ENCODE measurements at places on chromosomes 6 and 20. TPM values are rescaled to one million over a fixed set of nuclear protein-coding genes. Genes with fewer than 3 reads are reported as not detected.

- no peak for DNase-seq
Measured at GRCh38 chr6:166251655-166252054, 56.5 kb downstream of the PRR18 start.

- no peak for DNase-seq
Measured at GRCh38 chr6:105836889-105837288, 249.2 kb upstream of the PRDM1 start.

DNA sequence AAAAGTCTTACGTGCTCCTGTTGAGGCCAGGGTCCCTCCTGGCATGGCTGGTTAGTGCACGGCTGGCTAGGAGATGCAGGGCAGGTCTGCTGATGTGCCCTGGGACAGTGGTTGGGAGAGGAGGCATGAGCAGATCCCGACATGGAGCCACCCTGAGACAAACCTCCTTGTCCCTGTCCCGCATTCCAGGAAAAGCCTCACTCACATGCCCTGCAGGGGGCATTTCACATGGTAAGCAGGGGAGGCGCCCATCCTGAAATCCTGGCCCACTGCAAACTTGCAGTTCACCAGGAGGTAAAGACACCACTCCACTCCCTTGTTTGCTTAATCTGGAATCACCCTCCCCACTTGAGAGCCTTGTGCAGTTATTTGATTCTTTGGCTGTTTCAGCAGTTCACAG is 116.7 kb upstream of the SLC24A3 start:
- no peak for DNase-seq

DNA sequence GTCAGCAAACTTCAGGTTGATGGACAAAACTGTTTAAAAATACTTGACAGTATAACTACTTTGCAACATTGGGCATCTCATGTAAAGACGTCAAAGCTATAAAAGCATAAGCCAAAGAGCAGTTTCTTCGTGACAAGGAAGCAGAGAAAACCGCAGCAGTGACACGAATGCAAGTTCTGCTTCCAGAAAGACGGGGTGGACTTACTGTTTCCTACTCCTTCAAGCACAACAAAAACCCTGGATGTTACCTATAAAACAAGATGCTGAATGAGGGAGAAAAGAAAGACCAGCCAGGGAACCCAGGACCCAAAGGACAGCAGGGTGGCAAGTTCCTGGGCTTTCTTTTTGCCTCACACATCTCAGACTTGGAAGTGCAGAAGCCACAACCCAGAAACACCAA is 98.0 kb downstream of the DLL1 start:
- no peak for DNase-seq

DNA sequence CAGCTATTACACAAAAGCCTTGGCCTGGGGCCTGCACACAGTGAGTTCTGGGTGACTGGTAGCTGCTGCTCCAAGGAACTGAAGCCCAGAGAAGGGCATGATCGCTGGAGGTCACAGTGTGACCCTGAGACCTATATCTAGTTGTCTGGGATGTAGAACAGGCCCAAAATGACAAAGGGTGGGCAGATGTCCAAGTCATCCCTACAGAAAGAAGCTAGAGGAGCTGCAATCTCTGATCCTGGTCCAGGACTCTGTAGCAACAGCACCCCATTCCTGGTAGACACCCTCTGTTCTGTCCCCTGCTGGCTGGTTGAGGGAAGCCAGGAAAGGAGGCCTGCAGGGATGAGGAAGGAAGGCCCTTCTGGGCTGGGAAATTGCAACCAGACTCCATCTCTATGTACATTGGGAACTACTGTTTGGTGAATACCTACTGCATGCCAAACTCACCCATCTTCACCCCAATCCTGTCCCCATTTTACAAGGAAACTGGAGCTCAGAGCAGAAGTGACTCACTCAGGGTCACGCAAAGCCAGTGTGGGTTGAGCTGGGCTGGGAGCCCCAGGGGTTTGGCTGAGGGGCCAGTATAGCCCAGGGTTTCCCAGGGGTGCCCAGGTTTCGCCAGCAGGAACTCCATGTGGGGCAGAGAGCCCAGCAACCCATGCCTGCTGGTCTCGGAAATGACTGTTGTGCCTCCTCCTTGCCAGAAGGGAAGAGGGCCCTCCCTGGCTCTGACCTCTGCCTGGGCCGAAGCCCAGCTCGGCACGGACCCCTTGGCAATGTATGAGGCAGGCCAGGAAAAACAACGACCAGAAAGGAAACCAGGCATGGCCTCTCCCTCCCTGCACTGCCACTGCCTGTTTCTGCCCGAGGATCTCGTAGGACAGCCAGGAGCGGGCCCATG is 44.9 kb upstream of the TLDC2 start:
- DNase-seq: no peak

GRCh38 chr6:90820436-90820835 is 233.6 kb upstream of the MAP3K7 start:
- DNase-seq: no peak

The PTPRT gene
- not detected for total RNA-seq

- no peak for DNase-seq
Measured at GRCh38 chr6:122484760-122485159, 13.2 kb upstream of the SERINC1 start.

DNA sequence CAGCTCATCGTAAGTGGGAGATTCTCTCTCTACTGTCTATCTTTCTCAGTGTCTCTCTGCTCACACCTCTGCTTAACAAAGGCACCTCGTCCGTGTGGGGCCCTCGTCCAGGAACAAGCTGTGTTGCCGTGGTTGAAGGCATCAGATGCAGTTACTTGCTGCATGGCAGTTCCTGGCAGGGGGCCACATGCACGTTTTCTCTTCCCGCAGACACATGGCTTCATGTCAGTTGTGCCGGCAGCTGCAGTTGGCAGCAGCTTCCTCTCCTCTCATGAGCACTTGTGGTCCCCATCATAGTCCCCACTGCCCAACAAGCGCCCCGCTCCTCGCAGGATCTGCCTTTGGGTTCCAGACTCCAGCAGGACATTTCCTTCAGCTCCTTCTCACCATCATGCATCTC is 7.1 kb upstream of the AFDN start:
- no peak for DNase-seq

- DNase-seq: no peak
Measured at GRCh38 chr20:36308353-36308752, 2.2 kb downstream of the DLGAP4 start.

- no peak for DNase-seq
Measured at GRCh38 chr20:14910126-14910525, 572.7 kb upstream of the FLRT3 start.

DNA sequence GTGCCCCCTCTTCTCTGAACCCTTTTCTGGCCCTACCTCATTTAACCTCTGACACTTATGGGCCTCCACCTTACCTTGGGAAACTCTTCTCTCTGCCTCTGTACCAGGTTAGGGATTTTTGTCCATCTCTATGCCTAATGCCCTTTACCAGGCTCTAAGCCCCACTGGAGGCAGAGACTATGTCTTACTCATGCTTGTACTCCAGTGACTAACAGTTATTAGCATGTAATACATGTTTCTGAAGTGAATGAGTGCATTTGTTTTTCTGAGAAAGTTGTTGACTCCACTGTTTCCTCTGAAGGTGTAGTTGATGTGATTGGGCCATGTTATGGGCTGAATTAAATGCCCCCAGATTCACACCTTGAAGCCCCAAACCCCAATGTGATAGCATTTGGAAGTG is 234.3 kb downstream of the PACRG start:
- no peak for DNase-seq

The SS18L1 gene
- total RNA-seq: 24.8 TPM

The SNRPB gene
- total RNA-seq: 99.3 TPM

Data from CD4-positive, alpha-beta memory T cell (primary cell).